ENCODE measurements at places on chromosomes 3 and 15.

- peak; percentile 81 for DNase-seq
Observed at GRCh38 chr3:197216169-197216860, 82.1 kb downstream of the DLG1 start.

GRCh38 chr3:141071681-141072260 is 20.6 kb downstream of the SPSB4 start:
- no peak for DNase-seq

DNA sequence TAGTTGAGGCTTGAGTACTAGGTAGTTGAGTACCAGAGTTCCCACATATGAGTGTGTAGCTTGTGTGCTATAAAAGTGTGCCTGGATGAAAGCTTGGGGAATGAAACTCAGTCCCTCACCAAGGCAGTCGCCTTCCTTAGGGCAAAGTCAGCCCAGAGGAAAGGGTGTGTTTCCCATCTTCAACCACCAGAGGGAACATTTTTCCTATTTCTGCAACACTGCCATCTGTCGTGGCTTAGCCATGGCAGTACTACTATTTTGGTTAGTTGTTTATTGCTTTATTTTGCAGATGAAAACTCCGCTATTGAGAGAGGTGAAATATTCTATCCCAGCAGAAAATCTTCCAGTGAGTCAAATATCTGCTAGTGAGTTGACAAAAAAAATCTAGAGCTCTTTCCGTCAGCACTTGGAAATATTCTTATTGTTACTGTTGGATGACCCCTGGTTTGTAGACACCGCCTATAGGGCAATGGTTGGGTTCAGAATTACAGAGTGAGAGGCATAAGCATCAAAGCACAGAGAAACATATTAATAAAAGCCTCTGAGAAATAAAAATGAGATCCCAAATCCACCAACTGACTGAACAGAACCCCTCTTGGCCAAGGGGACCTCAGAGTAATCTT is 239.9 kb downstream of the CPNE4 start:
- DNase-seq: peak; percentile 61

GRCh38 chr3:178602856-178603255 is 66.6 kb downstream of the KCNMB2 start:
- DNase-seq: no peak

DNA sequence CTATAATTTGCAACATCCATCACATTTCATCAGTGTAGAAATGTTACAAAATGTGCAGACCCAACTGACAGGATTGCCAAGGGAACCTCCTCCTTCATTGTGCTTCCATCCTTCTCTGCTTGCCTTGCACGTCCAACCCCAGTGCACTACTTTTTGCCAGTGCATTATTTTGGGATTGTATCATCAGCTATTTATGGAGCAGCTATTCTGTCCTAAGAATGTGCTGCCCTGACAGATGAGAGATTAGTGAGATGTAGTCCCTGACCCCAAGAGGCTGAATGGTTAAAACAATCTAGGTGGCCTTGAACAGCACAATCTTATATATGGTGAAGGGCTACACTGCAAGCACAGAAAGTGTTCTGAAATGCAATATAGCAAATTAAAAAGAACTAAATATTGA is 935.8 kb downstream of the IGSF11 start:
- no peak for DNase-seq

GRCh38 chr15:79450648-79451047 is 18.5 kb downstream of the MINAR1 start:
- DNase-seq: peak; percentile 9

GRCh38 chr3:78402720-78403119 is 1362.8 kb downstream of the ROBO2 start:
- DNase-seq: no peak

DNA sequence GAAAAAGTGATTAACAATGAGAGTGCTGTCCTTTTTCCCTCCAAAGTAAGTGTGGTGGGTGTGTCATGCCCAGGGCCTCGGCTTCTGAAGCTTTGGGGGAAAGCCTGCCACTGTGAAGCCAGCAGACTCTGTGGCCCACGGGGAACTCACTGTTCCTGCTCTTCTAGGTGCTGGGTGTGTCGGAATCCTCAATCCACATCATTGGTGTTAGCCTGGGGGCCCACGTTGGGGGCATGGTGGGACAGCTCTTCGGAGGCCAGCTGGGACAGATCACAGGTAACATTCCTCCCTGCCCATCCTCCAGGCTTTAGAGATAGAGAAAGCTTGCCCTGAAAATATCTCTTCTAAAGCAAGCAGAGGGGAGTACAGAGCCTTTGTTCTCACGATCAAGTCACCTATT is 11.6 kb downstream of the PLA1A start:
- DNase-seq: no peak

DNA sequence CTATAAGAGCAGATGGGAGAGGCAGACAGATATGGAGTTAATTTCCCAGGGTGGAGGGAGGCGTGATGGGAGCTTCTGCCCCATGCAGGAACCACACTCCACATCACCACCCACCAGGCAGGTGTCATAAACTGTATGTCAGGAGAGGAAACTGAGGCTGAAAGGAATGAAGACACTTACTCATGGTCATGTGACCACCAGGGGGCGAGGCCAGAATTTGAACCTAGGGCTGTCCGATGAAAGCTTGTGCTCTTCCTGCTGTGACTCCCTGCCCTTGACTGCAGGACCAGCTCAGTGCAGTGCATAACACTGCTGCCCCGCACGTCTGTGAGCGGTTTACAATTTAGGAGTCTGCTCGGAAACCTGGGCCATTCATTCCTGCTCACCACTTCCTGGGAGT is 28.8 kb downstream of the NUP210 start:
- no peak for DNase-seq

GRCh38 chr3:70064194-70064779 is 64.8 kb downstream of the SAMMSON start:
- peak; percentile 35 for DNase-seq

DNA sequence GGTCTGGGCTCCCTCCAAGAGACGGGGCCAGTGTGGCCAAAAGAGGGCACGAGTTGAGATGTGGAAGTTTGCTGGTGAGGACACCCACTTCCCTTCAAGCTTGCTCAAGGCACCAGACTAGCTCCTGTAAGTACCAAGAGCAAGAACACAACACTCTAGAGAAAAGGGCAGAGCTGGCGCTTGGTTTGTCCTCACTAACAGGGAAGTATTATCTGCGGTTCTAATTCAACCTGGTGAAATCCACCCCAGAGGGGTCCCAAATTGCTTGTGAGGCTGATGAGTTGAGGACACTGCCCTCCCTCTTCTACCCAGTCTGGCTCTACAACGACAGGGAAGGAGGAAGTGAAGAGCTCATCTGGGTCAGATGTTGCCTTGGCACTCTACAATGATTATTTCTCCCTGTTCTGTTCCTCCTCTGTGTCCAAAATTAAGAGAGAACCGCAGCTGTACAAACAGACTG is 16.9 kb upstream of the FSIP1 start:
- DNase-seq: no peak

DNA sequence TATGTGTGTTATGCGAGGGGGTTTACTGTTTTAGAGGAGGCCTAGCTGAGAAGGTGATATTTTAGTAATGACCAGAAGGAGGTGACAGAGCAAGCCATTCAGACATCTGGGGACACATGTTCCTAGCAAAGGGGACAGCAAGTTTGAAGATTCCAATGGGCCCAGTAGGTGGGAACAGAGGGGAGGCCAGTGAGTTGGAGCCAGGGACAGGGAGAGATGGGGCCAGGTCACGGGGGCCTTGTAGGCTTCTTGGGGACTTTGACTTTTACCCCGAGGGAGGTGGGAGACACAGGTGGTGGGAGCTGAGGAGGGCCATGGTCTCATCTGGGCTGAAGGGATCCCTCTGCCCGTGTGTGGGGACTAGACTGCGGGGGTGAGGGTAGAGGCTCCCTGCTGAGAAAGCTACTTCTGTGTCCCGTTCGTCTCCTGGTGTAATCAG is 72.5 kb downstream of the MGLL start:
- DNase-seq: no peak

- DNase-seq: peak; percentile 36
Observed at GRCh38 chr3:139811331-139811730, 123.7 kb upstream of the CLSTN2 start.

DNA sequence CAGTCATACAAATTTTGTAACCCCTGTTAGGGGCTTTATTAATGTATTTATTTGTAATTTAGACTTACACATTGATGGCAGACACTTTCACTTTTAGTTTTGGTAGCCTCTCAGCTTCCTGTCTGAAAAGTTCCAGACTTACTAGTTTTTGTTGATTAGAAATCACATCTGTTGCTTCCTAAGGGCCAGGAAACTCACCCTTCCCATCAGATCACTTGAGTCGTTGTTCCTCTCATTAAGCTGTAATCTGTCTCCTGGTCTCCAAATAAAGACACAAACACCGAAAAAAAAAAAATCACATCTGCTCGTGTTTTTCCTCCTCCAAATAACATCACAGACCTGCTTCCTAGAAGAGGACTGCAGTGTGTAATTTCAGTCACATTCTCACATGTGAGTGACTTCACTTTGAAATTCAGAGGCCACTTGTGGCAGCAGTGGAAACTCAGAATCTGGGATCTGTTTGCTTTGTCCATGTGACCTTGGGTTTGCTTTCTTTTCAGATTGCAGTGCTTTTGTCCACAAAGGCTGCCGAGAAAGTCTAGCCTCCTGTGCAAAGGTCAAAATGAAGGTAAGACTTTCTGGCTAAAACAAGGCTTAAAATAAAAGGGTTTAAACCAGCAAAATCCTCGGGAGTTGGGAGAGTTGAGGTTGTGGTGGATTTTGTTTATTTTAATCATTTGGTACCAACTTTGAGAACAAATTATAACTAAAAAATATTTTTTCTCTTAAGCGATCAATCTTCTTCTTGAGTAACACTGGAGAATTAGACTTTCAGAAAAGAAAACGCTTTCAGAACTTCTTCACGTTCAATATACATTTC is 87.0 kb downstream of the KLHL25 start:
- DNase-seq: peak; percentile 42

DNA sequence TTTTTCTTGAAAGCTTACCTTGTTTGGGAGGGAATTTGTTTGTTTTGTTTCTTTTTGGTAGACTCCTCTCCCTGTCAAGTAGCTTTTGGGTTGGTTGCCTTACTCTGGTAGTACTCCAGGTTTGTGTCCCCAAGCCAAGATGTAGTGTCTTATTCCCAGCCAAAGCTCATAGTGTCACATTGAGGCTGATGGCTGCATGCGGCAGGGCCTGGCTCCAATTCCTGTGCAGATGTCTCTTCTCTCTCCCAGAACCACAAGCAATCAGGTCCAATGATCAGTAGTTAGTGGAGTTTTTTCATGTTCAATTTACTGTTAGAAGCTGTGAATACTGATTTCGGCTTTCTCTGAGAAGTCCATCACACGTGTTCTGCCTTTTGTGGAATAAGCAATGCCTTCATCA is 221.1 kb upstream of the THBS1 start:
- DNase-seq: no peak

GRCh38 chr3:49349348-49350114 is 8.6 kb downstream of the GPX1 start:
- no peak for DNase-seq

GRCh38 chr3:188361888-188362287 is 207.9 kb downstream of the LPP start:
- DNase-seq: no peak

DNA sequence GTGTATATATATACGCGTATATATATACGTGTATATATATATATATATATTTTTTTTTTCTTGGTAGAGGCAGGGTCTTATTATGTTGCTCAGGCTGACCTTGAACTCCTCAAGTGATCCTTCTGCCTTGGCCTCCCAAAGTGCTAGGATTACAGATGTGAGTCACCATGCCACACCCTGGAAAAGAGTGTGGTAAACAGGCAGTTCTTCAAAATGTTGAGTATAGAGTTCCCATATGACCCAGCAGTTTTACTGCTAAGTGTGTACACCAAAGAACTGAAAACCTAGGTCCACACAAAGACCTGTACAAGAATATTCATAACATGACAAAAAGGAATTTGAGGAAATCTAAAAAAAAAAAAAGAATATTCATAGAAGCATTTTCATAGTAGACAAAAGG is 71.8 kb upstream of the GCNT3 start:
- DNase-seq: no peak

GRCh38 chr3:172518929-172519640 is 4.1 kb downstream of the TNFSF10 start:
- DNase-seq: no peak

DNA sequence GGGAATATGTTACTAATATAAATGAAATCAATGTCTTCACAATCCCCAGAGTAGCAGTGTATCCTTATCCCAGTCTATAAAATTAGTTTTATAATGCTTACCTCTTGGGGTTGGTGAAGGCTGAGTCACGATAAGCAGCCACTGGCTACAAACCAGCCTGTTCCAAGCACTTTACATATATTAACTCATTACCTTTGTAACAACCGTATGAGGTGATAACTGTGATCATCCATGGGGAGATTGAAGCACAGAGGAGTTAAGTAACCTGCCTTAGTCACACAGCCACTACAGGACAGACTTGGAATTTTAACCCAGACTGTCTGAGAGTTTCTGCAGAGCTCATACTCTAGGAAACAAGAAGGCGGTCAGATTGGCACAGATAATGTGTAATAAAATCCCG is 43.3 kb upstream of the MITF start:
- no peak for DNase-seq

GRCh38 chr15:26095710-26096330 is 232.7 kb upstream of the ATP10A start:
- DNase-seq: peak; percentile 34

GRCh38 chr15:80779658-80780415 is 667 bp downstream of the CEMIP start:
- peak; percentile 66 for DNase-seq

- DNase-seq: peak; percentile 86
Observed at GRCh38 chr15:98807262-98807661, 158.9 kb downstream of the IGF1R start.

DNA sequence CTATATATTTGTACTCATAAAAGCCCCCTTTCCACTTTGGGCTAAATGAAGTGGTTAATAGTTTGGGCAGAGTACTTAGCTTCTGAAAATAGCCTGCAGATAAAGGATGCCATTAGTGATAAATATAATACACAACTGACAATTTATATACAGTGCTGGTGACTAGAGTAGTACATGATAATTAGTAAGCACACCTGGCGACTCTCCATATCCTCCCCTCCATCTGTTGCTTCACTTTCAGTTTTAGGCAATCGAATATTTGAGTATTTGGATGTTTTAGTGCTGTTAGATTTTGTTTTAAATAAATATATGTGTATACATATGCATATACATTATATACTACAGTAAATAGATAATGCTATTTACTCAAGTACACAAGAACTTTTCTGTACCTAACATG is 35.9 kb upstream of the CHMP2B start:
- no peak for DNase-seq

DNA sequence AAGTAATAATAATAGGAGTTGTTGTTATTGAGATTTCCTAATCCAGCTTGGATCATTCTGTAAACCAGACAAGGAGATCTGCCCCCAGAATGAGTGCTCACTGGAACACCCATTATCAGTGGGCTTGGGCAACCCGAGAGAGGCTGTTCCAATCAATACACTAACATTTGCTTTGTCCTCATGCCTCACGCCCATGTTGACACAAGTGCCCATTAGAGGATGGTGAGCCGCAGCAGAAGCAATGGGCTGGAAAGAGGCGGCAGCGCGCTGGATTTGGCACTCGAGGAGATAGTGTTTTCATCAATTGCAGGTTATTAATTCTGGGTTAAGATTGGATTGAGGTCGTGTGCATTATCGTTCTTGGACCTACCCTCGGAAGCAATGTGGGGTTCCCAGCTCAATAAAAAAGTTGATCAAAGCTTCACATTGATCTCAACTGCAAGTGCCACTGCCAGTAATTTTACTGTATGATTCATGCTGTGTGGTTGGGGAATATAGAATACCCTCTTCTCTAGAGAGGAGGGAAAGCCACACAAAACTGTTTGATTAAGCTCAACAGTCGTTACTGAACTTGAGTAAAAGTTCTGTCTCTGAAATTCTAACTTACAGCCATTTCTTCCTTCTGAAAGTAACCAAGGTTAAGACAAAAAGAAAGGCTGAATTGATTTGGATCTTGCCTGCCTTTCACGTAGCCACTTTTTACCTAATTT is 15.7 kb downstream of the LYZL4 start:
- DNase-seq: no peak
